ENCODE measurements at places on chromosomes 4 and X.

DNA sequence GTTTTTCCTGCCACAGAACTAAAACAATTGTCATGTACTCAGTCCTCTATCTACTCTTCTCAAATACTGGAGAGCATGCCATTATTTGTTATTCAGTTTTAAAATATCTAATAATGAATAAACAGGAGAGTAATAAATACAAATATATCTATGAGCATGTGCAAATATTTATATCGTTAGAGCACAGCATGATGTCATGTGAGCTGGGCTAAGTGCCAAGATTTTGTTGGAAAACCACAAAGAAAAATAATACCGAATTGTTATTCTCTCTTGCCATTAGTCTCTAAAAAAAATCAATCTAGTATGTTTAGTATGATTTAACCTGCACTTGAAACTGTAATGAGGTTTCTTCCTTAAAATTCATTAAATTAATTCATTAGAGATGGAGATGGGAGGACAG is 97.3 kb downstream of the DDX60 start:
- peak; percentile 13 for DNase-seq

DNA sequence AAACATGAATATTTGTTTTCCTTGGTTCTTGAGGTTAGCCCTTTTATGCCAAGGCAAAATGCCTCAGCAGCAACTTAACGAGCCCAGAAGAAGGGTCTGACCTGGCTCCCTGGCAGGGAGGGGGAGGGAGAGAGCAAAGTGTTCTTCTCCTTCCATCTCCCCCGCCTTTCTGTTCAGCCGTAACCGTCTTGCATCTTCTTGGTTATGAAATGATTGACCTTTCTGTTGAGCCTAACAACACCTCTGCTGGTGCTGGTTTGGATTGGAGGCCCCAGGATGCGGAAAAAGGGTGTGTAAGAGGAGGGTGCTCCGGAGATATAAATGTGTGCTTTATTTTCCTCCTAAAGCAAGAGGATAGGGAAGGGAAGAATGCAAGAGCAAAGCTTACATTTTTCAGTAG is 44.7 kb downstream of the PTTG2 start:
- DNase-seq, result no peak

DNA sequence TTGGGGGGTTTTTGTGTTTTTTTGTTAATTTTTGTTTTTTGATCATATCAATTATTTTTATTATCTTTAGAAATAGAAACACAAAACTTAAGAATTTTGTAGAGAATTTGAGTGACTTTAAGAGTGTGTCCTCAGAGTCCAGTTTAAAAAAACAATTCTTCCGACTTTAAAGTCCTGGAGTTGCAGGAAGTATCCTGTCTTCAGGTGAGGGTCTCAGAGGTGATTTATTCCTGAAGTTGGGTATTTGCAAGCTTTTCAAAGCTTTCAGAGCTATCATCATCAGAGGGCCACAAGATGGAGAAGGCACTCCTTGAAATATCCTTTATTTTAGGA is 23.0 kb downstream of the TLR10 start:
- DNase-seq, result no peak

DNA sequence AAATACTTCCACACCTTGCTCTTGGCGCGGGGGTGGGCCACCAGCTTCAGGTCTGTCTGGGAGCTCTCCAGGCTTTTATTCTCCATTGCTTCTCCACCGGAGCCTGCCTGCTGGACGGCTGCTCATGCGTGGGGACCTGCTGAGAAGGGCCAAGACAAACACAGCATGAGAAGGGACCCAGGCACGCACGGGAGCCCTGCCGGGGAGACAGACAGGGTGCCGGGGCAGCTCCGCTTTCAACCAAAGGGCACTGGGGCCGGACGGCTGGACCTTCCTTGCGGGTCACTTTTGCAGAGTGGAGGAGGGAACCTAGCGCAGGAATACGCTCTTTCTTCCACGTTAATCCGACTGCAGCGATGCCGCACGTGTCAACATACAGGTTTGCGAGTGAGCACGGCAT is 10.1 kb downstream of the DHRSX start:
- DNase-seq, result no peak
